Fibroblast of pulmonary artery (primary cell): ENCODE measurements at places on chromosomes 4 and X.
A peak's percentile ranks its signal among the peaks of the same experiment; 100 is the strongest.

- no peak for DNase-seq
These were observed 110.8 kb upstream of the HSD17B10 start for GRCh38 chrX:53544936-53545335.

- peak; percentile 93 for DNase-seq
These were observed 48.6 kb downstream of the ACOX3 start for GRCh38 chr4:8391972-8392371.

GRCh38 chrX:12867685-12868084 lies 813 bp downstream of the TLR7 start:
- no peak for DNase-seq

- DNase-seq, result peak; percentile 52
These were observed 677 bp upstream of the NONO start for GRCh38 chrX:71282514-71283402.

DNA sequence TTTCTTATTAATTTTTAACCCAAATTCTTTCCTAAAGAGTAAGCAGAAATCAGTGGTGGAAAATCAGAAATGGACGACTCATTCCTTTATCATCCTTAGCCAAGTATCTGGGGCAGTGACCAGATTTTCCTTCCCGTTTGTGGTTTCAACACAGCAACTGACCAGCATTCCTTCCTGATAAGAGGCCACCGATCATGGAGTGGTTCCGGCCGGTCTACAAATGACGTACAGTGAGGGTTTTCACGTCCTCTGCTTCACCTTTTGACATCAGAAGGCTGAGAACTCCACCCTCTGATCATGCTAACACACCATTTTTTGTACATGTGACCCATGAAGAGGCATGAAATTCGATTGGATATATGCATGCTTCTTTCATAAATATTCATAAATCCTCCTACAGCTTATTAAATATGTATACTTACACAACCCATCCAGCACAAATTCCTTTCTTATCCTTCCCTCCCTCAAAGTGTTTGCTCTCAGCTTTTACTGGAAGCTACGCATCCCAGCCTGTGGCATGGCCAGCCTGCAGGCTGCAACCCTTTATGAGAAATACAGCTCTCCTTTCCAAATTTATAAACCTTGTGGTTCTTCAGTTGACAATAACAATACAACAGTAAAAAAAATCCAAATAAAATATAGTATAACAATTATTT lies 173.0 kb upstream of the CASK start:
- peak; percentile 98 for DNase-seq

DNA sequence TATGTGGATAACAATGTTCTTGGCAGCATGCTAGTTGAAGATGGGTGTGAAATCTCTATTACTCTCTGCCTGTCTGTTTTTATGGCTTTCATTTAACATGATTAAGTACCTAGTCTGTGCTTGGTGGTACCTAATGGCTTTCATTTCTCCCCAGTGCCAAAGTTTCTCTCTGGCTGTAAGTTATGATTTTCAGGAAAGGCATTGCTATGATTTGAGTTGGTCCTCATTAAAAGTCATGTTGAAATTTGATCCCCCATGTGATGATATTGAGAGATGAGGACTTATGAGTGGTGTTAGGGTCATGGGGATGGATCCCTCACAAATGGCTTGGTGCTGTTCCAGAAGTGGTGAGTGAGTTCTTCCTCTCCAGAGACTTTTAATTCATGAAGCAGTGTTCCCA lies 162.4 kb upstream of the IL15 start:
- no peak for DNase-seq

- no peak for DNase-seq
These were observed 231.5 kb downstream of the SLC7A11 start for GRCh38 chr4:138010639-138011038.
